MCF 10A (cell line): ENCODE measurements at places on chromosomes 3 and 15. TPM values are rescaled to one million over a fixed set of nuclear protein-coding genes. Genes with fewer than 3 reads are reported as not detected.

- DNase-seq: no peak
Measured at GRCh38 chr3:115996420-115997108, 373.3 kb downstream of the GAP43 start.

DNA sequence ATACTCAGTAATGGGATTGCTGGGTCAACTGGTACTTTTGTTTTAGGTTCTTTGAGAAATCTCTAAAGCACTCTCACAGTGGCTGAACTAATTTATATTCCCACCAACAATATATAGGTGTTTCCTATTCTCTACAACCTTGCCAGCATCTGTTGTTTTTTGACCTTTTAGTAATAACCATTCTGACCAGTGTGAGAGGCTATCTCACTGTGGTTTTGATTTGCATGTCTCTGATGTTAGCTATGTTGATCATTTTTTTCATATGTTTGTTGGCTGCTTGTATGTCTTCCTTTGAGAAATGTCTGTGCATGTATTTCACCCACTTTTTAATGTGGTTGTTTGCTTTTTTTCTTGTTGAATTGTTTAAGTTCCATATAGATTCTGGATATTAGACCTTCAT lies 98.2 kb upstream of the DCBLD2 start:
- no peak for DNase-seq

ALDH1A3 gene
- 3.4 and 4.3 TPM in 2 replicates for total RNA-seq

DNA sequence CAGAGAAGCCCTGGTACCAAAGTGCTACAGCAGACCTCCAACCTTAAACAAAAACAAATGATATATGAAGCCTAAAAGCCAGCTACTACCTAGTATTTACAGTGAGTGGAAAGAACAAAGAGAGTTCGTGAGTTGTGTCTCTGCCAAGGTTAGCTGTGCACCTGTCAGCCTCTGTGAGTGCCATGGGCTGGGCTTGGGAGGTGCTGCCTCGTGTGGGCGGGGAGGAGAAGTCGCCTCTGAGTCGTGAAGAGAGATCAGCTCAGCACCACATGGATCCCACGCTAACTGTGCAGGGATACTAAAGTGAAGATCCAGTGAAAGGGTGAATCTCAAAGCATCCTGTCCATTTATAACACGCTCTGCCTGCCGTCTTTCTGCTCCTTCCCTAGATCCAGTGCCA lies 101.9 kb downstream of the CHDH start:
- DNase-seq: no peak

DNA sequence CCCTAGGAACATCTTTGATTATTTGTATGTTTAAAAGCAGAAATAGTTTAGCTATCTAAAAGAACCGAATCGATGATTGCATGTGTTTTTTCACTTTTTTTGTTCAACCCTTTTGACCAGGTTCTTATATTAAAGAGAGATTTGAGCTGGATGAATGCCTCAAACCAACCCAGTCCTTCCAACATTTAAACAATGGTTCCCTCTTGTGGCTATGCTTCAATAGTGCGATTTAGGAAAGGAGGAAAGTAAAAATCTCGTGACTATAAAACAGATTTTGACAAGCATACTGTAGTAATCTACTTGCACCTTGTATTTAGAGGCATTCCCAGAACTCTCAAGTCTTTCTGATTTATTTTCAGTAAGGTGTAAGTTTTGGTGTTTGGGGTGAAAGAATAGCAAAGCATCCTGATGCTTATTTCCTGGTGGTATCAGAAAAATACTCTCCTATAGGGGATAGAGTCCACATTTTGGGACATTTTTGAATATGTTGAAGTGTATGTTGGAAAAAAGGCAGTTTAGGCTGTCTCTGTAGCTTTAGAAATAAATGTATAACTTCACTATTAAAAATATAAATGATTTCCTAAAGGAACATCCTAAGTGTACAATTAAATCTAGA lies 159.6 kb upstream of the KCNH8 start:
- peak; percentile 63 for DNase-seq

- DNase-seq: no peak
Measured at GRCh38 chr3:171462224-171462623, 2.0 kb upstream of the TNIK start.

WDR93 gene
- total RNA-seq: 0.33 and 0.47 TPM in 2 replicates

DNA sequence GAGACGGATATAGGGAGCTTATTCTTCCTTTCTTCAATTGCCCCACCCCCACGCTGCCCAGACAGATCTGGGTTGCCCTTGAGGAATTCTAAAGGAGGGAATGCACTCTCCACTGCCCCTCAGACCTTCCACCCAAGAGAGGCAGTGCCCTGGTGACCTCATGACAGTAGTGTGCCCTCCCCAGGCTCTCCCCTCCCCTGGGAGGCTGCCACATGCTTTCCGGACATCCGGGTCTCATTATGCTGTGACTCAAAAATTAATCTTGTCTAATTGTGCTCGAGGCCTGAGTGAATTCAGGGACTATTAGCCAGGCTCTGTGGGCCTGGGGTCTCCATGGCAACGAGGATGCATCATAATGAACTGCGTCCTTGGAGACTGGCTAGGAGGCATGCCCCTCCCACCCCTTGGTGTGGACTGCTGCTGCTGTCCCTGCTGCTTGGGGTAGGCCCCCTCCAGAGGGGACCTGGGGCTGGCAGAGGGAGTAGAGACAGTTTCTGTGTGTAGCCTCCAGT lies 20.8 kb downstream of the CORO2B start:
- no peak for DNase-seq
